ENCODE measurements at places on chromosomes 2 and 18.

DNA sequence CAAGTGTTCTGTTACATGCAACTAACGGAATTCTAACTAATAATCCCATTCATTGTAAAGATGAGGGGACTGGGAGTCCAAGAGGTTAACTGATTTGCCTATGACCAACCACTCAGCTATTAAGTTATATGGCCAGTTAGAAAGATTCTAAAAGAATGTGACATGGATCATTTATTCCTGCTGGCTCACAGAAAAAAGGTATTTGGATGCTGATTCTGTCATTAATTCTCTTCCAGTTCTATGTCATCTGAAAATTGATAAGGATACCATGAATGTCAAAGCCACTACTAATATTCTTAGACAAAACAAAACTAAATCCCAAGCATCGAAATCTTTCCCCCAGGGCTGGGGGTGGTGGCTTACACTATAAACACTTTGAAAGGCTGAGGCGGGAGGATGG, 41.2 kb upstream of the GORASP2 start:
- no peak for DNase-seq

- DNase-seq: no peak
Measured at GRCh38 chr2:46079985-46080560, 217.1 kb upstream of the EPAS1 start.

GRCh38 chr18:12770469-12771219, 67.8 kb downstream of the PSMG2 start:
- no peak for DNase-seq

DNA sequence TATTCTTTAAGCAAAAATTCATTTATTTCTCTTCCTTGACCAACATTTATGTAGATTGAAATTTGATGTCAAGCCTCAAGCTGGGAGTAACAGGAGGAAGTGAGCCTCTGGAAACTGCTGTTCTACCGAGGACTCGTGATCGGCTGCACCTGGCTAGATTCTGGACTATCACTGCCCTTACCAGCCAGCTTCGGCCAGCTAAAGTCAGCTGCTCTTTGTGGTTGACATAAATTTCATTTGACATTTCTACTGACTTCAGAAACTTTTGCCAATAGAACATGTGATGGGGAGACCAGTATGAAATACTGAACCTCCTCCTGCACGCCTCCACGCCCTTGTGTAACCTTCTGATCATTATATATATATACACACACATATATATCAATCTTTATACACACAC, 74.2 kb upstream of the RGPD5 start:
- DNase-seq: no peak

GRCh38 chr18:77919923-77920322, 670.3 kb downstream of the GALR1 start:
- no peak for DNase-seq

GRCh38 chr2:104444392-104444791, 409.5 kb upstream of the POU3F3 start:
- DNase-seq: no peak
